Amygdala (tissue), 56 donors: ENCODE measurements at places on chromosomes 7 and 10.

- no peak for DNase-seq
Observed at GRCh38 chr7:44103923-44104859, at the start of gene AEBP1. Gene AEBP1, plus strand, starts transcription at chr7:44104345. Its CDS starts 321 bp downstream, at chr7:44104666.

- no peak for DNase-seq
Observed at GRCh38 chr7:2200584-2200980, 32.2 kb downstream of the MAD1L1 start.

- DNase-seq, result peak; percentile 37
Observed at GRCh38 chr10:119412244-119413092, 130.1 kb downstream of the RGS10 start.

DNA sequence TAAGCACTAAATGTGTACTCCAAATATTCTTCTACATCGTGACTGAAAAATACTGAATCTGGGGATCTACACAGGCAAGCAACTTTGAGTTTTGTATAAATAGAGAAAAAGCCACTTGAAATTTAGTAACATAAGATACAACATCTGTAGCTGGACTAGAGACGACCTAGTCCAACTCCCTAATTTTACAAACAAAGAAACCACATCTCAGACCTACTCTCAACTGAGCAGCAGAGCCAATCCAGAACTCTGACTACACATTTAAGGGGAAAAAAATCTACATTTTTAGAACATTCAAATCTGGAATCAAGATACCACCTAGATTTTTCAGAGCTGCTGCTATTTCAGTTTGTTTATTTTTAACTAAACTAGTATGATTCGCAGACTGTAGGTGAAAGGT, 88.9 kb downstream of the CABCOCO1 start:
- DNase-seq, result no peak

GRCh38 chr10:29191674-29192073, 97.2 kb upstream of the LYZL1 start:
- DNase-seq, result no peak

DNA sequence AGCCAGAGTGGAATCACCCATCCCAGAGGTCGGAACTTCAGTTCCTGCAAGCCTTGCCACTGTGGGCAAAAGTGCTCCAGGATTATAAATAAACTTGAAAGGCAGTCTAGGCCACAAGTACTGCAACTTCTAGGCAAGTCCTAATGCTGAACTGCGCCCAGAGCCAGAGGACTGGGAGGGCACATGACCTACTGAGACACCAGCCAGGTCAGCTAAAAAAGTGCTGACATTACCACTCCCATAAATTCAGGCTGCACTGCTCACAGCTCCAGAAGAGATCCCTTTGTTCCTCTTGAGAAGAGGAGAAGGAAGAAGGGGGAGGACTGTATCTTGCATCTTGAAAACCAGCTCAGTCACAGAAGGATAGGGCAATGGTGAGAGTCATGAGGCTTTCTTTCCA, 1084.1 kb upstream of the PHF14 start:
- DNase-seq, result no peak

DNA sequence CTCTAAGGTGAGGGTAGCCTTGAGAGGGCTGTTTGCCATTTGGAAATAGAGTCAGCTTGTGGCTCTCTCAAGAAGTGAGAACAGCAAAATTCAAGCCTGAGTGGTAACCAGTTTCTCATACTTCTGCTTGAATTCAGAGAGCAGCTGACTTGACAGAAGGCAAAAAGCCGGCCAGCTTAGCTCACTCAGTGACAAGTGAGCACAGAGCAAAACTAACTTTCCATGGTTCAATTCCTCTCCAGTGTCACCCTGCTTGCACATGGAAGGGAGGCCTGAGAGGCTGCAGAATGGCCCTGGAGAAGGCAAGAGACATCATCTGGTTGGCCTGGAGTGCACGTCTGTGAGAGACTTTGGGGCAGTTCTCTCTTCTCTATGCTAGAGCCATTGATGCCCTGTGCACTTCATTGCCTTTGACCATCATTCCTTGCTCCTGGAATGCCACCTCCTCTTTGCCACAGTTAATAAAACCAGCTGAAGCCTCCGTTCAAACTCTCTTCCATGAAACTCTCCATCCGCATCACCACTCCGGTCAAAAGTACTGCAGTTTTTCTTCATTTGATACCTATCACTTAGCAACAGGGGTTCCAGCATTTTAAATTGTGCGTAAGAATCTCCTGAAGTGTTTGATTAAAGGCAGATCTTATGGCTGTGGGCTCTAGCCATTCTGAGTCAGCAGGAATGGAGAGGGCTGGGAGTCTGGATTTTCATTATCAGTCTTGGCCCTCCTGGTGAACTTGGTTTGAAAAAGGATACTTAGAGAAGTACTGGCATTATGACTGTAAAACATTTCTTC, 69.8 kb upstream of the PIK3CG start:
- DNase-seq, result no peak

DNA sequence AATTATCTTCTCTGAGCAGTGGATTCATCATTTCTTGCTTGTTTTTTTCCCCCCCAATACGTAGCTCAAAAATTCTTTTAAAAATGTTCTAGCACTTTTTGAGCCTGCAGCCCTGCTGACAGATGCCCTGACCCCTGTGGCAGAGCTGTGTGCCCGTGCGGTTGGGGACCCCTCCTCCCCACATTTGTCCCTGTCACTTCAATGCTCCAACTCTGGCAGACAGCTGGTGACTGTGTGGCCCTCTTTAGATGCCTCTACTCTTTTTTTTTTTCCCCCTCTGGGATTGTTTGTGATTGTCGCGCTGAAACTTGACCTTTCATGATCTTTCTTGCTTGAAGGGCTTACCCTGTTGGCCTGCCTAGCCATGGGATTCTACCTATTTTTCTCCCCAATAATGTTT, 214.1 kb downstream of the TMEM178B start:
- DNase-seq, result no peak

GRCh38 chr7:52352013-52352981, 683.1 kb upstream of the POM121L12 start:
- DNase-seq, result no peak

- no peak for DNase-seq
Observed at GRCh38 chr7:24432677-24433076, 140.6 kb upstream of the PALS2 start.

- no peak for DNase-seq
Observed at GRCh38 chr10:11698691-11699549, 43.3 kb upstream of the ECHDC3 start.

GRCh38 chr7:29877196-29877595, 70.9 kb downstream of the WIPF3 start:
- no peak for DNase-seq

DNA sequence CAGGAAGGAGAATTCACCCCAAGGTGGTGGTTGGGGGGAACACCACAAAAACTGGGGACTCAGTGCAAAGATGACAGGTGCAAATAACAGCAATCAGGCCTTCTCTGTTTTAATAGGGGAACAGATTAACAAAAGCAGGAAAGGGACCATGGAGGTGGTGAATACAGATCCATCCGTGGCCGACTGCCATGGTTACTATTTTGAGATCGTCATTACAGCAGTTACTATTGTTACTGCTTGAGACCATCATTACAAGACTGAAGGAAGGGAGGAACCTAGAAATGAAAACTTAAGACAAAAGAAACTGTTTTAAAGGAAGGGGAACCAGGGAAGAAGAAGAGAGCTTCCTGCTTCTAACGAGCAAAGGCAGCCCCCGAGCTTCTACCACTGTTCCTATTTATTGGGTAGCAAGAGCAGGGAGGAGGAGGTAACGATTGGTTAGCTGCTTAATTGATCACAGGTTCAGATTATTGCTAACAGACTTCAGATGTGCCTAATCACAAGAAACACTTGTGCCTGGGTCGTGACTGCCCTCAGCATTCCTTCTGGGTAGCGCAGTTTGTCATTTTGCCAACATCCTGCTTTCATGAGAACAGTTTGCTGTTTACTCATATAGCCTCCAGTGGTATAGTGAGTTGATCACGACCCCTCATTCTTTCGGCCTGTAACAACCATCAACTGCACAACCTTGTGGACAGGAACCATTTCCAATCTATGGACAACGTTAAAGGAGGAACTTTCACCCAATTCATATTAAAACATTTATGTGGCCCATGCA, 216.3 kb downstream of the CHCHD3 start:
- no peak for DNase-seq

- no peak for DNase-seq
Observed at GRCh38 chr10:44952779-44953231, 6.8 kb upstream of the RASSF4 start.

DNA sequence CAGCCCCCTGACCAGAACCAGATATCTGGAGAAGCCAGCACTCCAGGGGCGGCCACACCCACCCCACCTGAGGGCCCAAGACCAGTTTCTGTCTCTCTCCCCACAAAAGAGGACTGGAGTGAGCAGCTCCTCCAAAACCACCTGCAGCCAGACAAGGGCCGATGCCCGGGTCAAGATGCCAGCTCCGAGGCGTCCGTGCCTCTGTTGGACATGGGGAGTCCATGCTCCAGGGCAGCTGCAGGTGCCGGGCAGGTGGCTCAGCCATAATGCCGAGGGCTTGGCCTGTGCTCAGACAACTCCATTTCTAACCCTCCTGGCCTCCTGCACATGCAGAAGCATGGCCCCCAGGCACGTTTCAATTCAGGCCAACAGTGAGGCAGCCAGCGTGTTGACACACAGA, 234.6 kb downstream of the MAD1L1 start:
- no peak for DNase-seq

- DNase-seq, result no peak
Observed at GRCh38 chr10:20885678-20886077, 11.4 kb downstream of the NEBL start.

- no peak for DNase-seq
Observed at GRCh38 chr10:16155834-16156233, 281.0 kb upstream of the PTER start.

DNA sequence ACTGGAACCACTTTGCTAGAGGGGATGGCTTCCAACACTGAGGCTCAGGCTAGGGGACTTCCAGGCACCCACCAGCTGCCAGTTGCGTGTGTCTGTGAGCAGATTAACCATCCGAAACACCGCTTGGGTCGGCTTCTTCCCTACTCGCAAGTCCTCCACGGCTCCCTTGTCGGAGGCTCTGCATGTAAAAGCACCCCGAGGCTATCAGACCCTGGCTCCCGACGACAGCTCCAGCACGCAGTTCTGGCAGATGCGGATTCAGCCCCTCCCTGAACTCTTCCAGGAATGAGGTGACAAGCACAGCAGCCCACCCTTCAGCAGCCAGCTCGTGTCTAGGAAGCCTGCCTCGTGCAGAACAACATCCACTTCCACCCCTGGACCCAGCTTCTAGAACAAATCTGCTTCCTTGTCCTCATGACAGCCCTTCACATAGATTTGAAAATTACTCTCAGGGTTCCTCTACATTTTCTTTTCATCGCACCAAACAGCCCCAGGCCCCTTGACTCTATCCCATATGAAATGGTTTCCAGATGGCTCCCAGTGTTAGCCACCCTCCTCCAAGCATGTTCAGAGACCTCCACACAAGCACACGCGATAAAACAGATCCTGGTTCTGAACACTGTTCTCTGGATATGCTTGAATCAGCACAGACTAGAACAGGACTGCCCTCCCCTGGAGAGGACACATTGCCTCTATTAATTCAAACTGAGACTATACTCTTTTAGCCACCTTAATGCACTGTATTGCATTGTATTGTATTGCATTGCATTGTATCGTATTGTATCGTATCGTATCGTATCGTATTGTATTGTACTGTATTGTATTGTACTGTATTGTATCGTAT, 44.6 kb downstream of the SLIT1 start:
- DNase-seq, result no peak

DNA sequence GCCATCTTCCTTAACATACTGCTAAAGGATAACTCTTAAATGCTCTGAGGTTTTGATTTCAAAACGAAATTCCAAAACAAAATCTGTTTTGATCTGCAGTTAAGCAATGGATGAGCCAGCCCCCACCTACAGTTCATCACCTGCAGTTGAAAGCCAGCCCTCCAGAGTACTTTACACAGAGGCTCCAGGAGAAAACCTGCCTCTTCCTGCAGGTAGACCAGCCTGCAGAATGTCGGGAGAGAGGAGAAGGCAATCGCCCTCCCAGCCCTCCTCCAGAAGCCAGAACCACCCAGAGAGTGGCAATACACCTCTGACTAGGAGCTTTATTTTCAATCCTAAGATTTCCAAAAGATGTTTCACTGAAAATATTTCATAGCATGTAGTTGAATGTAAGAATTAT, 798.1 kb downstream of the GATA3 start:
- DNase-seq, result no peak

GRCh38 chr10:106711313-106711906, 453.1 kb downstream of the SORCS1 start:
- DNase-seq, result peak; percentile 43

- DNase-seq, result no peak
Observed at GRCh38 chr10:118256825-118257570, 85.1 kb downstream of the FAM204A start.

- DNase-seq, result no peak
Observed at GRCh38 chr7:100577507-100577906, 3.8 kb upstream of the SAP25 start.

GRCh38 chr10:17349717-17350116, 104.7 kb downstream of the ST8SIA6 start:
- no peak for DNase-seq

GRCh38 chr10:110221721-110222261, 14.4 kb downstream of the MXI1 start:
- peak; percentile 32 for DNase-seq

- no peak for DNase-seq
Observed at GRCh38 chr7:73896454-73896853, 35.5 kb downstream of the TMEM270 start.

- no peak for DNase-seq
Observed at GRCh38 chr10:121683366-121683765, 85.1 kb upstream of the FGFR2 start.

GRCh38 chr10:59631882-59632807, 77.5 kb downstream of the SLC16A9 start:
- no peak for DNase-seq

GRCh38 chr7:118311121-118311836, 86.8 kb downstream of the ANKRD7 start:
- no peak for DNase-seq

DNA sequence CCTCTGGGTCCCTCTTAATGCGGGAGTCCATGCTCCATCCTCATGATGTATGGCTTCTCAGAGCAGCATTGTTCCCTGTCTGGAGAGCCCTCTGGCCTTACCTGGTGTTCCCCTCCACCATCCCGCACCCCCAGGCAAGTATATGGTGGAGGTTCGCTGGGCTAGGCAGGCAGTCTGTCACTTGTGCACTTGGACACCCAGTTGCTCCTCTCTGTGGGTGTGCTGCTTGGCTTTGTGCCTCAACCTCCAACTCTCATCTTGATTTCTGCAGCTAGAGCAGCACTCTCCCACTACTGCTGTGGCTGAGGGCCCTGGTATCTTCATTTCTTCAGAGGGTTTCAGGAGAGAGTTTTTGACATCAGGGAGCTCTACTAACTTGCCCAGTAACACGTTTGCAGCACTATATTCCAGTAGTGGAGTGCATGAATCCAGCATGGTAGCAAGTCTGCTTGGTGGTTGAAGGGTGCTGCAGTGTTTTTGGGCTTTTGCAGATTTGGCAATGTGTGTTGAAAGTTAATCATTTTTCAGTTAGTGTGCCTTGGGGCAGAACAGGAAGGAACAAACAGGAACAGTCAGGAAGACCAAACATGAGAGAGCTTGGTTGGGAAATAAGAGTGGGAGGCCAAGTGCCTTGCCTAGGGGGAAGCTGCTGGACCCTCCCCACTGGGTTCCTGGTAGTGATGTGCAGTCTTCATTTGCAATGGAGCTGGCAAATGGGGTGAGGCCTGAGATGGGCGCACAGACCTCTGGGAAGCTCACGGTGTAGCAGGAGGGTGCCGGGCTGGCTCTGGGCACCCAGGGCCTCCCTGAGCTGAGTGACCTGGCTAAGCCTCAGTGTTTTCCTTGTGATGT, 37.4 kb downstream of the TSPAN14 start:
- no peak for DNase-seq

- DNase-seq, result no peak
Observed at GRCh38 chr10:30455816-30456215, 21.8 kb downstream of the MAP3K8 start.

GRCh38 chr10:121753726-121754476, 155.7 kb upstream of the FGFR2 start:
- no peak for DNase-seq
